ENCODE measurements at places on chromosomes 13 and 19.

DNA sequence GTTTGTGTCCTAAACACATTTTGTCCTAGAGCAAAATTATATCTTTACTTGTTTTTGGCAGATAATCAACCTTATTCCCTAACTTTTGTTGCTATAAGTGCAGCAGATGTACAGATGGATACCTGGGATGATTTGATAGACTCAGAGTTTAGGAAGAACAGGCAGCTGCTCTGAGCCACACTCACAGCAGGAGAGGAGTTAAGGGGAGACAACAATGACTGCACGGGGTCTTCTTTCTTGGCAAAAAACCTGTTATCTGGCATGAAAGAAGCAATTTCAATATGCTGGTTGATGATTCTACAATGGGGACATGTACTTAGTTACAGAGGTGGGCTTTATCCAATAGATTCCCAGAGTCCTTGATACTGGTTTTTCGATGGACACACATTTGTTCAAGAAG lies 258.9 kb upstream of the PCDH9 start:
- no peak for DNase-seq

- no peak for DNase-seq
Observed at GRCh38 chr13:29104461-29104860, 284.3 kb downstream of the MTUS2 start.

GRCh38 chr13:57739543-57740190 lies 108.1 kb downstream of the PCDH17 start:
- DNase-seq = no peak

GRCh38 chr19:37933937-37934358 lies 26.9 kb downstream of the SIPA1L3 start:
- peak; percentile 91 for DNase-seq

DNA sequence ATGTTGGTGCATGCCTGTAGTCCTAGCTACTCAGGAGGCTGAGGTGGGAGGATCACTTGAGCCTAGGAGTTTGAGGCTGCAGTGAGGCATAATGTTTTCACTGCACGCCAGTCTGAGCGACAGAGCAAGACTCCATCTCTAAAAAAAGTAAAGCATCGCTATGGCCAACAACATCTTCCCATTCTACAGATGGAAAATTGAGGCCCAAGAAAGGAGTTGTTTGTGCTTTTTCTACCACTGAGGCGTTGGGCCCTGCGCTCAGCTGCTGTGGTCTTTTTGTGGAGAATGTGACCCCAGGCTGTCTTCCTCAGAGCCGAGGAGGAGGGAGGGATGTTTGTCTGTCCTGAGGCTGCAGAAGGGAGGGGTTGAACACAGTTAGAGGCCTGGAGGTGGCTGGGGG lies 485 bp upstream of the C5AR2 start:
- DNase-seq = no peak

DNA sequence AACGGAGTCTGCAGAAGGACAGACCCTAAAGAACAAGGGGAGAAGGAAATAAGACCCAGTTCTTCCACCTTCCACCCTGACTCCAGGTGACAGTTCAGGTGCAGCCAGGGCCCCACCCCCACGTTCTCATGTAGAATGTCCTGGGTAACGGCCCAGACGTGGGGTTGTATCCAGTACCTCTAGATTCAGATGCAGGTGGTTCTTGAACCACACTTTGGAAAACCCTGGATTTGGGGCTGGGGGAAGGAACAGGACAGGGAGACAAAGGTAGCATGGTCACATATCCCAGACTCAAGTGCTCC lies 2.2 kb downstream of the DMPK start:
- DNase-seq = peak; percentile 26

DNA sequence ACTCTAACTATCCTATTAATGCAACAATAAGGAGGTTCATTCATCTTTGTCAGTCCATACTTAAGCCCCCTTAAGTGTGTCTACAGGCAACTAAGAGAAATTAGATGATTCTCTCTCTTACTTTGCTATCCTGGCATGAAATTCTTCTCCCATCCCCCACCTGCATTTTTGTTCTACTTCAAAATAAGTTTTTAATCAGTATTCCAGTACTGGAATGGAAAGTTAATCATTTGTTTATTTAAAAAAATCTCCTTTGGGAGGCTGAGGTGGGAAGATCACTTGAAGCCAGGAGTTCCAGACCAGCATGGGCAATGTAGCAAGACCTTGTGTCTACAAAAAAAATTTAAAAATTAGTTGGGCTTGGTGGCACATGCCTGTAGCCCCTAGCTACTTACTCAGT lies 222.1 kb downstream of the MZT1 start:
- DNase-seq = no peak

- no peak for DNase-seq
Observed at GRCh38 chr13:97492257-97492656, 58.3 kb downstream of the RAP2A start.

GRCh38 chr13:44072536-44072935 lies 192.8 kb downstream of the LACC1 start:
- DNase-seq = no peak

GRCh38 chr13:35789335-35790165 lies 313.1 kb upstream of the MAB21L1 start:
- DNase-seq = peak; percentile 1

GRCh38 chr13:40109351-40109844 lies 453.9 kb downstream of the COG6 start:
- no peak for DNase-seq

- DNase-seq = no peak
Observed at GRCh38 chr13:75861786-75862185, 225.7 kb downstream of the LMO7 start.

DNA sequence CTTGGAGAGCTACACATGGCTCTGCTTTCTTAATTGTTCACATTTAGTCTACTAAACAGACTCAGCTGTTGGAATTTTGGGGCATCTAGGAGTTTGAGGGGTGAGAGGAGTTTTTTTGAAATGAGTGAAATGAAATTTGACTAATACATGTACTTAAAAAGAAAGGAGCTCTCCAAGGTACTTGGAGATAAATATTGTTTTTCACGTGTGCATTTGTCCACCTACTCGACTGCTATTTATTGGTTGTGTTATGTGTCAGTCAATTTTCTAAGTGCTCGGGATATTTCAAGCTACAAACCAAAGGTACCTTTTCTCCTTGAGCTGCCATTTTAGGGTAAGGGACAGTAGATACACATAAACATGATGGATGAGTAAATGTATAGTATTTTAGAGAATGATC lies 697.0 kb downstream of the LIG4 start:
- no peak for DNase-seq

GRCh38 chr13:71629167-71629566 lies 237.8 kb downstream of the DACH1 start:
- DNase-seq = no peak

DNA sequence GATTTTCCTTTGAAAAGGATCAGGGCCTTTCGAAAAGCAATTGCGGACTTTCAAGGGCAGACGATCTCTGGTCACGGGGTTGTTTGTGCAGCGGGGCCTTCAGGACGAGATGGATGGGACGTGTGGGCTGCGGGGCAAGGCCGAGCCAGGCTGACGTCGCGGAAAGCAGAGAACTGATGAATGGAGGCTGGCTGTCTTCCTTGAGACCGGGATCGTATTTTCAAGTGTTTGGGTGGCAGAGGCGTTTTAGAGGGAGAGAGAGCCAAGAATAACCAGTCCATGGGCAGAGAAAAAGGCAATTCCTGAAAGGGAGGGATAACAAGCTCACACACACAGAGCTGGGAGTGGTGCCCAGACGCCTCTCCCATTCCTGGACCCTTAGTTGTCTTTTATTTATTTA lies 138.9 kb upstream of the USP29 start:
- DNase-seq = no peak

DNA sequence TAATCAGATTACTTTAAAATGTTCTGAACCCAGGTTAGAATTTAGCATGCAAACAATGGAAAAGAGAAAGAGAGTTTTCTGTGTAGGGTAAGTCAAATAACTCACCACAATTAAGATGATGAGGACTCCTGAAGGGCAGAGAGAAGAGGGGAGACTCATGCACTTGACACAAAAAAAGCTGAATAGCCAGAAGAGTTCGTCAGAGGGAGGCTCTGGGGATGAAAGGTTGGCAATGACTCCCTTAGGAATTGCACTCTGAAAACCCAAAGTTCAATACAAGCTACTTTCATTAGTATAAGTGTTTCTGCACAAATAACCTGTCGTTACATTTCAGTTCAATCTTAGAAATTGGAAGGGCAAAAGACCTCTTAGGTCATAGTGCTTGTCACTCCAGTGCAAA lies 434.4 kb upstream of the PCDH9 start:
- no peak for DNase-seq

DNA sequence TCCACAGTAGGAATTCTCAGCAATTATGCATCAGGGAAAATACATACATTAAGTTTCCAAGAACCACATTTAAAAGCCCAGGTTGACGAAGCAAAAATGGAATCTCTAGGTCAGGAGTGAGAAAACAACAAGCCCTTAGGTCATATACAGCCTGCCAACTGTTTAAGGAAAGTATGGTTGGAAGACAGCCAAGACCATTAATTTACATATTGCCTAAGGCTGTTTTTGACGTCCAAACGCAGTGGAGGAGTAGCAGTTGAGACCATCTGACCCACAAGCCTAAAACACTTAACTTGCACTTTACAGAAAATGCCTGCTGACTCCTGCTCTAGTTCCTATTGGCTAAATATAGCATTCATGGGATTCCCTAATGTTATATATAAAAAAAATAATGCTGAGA lies 299.0 kb downstream of the ITGBL1 start:
- no peak for DNase-seq

DNA sequence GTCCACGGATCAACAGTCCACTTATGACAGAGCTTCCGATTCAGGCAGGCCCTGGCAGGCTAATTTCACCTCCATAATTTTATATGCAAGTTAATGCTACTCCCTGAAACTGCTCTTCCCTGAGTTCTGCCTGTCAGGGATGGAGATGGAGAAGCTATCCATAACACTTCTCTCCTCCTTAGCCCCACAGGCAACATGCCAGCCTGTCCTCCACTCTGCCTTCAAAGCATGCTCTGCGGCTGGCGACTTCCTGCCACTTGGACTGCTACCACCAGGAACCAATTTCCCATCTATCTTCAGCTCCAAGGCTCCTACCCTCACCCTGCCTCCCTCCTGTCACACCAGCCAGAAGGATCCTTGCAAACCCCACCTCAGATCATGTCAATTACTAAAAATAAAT lies 35.4 kb downstream of the GSX1 start:
- DNase-seq = no peak

- no peak for DNase-seq
Observed at GRCh38 chr19:56827708-56828107, 12.8 kb downstream of the PEG3 start.

DNA sequence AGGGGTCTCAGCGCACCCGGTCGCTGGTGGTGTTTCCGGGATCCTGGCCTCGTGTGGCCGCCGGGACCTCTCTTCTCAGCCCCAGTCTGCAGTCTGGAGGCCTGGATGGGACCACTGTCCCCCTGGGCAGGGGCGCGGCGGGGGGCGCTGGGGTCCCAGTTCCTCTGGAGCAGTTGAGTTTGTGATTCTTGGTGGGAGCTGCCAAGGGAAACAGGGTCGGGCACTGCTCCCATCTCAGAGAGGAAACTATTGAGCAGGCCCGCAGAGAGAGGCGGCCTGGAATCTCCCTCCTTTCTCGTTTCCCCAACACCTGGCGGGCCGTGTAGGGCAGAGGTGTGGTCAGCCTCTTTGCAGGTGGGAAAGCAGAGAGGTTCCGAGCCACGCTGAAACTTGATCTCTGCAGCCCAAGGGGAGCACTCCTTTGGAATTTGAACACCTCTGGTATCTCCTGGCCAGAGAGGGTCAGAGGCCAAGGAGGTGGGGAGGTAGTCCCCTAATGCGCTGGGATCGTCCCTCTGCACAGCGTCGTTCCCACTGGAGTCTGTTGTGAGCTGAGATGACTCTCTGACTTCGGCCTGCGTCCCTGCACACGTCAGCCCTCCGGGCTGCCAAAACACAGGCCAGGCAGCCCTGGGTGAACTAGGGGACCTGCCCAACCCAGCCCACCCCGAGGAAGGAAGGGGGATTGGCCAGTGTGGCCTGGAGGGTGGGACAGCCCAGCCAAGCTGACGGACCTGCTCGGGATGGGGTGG lies 741 bp downstream of the PLEKHF1 start:
- DNase-seq = peak; percentile 30

DNA sequence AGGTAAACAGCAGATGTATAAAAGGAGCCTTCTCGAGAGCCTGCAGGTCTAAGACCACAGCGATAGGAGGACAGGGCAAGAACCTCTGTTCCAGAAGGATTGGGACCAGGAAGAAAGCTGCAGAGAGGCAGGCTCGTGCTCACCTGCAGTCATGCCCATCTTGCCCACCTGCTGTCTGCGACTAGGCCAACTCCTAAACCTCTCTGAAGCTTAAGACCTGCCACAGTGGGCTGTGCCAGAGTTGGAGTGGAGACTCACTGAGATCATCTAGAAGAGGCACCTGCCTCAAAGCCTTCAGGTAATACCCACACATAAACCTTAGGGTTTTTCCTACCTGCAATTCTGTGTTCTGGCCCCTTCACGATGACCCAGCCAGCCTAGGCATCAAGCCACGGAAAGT lies 68.7 kb downstream of the IRS2 start:
- DNase-seq = no peak

DNA sequence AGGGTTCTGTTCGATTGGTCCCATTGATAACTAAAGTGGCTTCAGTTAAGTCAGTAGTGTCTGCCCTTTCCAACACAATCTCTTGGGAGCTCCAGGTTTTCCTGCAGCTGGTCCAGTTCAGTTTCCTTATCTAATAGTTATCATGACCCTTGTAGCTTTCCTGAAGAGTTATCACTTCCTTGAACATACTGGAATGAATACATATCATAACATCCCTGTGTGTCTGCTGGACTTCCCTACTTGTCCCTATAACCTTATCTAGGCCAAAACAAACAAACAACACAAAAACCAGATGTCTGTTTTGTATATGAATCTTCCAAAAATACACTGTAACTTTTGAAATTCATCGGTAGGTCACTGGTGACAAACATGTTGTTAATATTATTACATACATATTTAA lies 167.6 kb downstream of the DCT start:
- no peak for DNase-seq

GRCh38 chr19:35935911-35936737 lies at the start of gene LRFN3:
TSS of gene LRFN3 (plus strand) at chr19:35936374. CDS start at chr19:35939426, 3,052 bp downstream.
- peak; percentile 82 for DNase-seq

- DNase-seq = no peak
Observed at GRCh38 chr13:28751175-28751960, 32.6 kb upstream of the SLC46A3 start.

DNA sequence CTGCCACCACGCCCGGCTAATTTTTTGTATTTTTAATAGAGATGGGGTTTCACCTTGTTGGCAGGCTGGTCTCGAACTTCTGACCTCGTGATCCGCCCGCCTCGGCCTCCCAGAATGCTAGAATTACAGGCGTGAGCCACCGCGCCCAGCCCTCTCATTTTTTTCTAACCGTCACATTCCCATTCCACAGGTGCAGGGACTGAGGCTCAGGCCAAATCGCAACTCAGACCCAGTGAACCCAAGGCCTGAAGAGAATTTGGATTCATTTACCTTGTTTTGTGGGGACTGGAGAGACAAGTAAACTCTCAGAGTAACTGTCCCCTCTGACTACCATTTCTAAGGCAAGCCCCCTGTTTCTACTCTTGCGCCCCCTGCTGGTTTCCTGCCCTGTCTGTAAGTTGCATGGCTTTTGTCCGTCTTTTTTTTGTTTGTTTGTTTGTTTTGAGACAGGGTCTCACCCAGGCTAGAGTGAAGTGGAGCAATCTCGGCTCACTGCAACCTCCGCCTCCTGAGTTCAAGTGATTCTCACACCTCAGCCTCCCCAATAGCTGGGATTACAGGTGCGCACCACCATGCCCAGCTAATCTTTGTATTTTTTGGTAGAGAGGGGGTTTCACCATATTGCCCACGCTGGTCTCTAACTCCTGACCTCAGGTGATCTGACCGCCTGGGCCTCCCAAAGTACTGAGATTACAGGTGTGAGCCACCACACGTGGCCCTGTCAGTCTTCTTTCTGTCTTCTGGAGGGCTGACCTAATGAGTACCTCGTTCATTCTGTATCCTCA lies 2.3 kb upstream of the STRN4 start:
- DNase-seq = peak; percentile 50
